Naive thymus-derived CD4-positive, alpha-beta T cell (primary cell): ENCODE measurements at places on chromosomes 1 and 21.

GRCh38 chr1:53186533-53186932 lies 10.1 kb upstream of the CPT2 start:
- no peak for DNase-seq
- no peaks in the 10 kb centered on the region for H3K4me1 ChIP-seq
- H3K27ac ChIP-seq = no peak overlapping the region
- no peaks in the 10 kb centered on the region for H3K27me3 ChIP-seq
- H3K4me3 ChIP-seq = no peak overlapping the region
- H3K36me3 ChIP-seq = no peaks in the 10 kb centered on the region

- no peak for DNase-seq
- H3K4me1 ChIP-seq = peaks cover 4% of the 10 kb centered on the region
- H3K27me3 ChIP-seq = no peaks in the 10 kb centered on the region
- no peak overlapping the region for H3K27ac ChIP-seq
- no peak overlapping the region for H3K4me3 ChIP-seq
Observed at GRCh38 chr1:204149635-204150565, 1.9 kb downstream of the ETNK2 start.

DNA sequence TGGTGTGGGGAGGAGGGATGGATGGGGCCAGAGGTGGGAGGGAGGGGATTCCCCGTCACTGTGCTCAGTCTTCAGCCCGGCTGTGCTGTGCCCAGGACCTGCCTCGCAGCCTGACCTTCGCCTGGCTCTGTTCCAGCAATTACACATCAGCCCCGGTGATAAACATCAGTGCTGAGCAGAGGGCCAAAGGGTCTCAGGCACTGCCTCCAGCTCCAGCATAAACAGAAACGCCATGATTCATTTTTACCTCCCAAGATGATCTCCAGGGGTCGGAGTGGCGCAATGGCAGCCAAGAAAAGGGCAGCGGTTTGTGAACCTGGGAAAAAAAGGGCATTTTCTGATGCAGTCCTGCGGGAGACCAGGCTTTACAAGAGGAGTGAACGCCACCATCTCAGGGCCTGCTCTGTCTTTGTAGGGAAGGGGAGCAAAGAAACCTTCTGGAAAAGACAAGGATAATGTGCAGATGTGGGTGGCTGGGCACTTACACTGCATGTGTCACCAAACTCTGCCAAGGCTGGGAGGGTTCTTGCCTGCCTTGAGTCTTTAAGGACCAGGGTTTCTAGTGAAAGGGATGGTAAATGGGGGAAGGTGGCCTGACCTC lies 28.1 kb downstream of the SHISA4 start:
- no peak overlapping the region for H3K27ac ChIP-seq
- no peak for DNase-seq
- no peak overlapping the region for H3K4me3 ChIP-seq

DNA sequence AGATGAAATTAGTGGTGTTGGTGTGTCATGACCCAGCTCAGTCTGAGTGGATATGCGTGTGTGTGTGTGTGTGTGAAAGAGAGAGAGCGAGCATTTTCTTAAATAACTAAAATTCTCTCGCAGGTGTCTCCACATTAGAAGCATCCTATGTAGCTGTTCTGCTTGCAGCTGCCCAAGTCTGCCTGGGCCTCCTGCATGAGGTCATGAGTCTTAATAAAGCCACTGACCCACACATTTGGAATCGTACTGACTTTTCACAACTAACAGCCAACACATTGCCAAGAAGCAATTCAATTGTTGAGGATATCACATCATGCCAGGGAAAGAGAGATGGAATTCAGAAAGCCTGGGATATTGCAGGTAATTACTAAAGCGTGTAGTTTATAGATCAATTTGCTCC lies 238.2 kb upstream of the AJAP1 start:
- H3K27me3 ChIP-seq = no peaks in the 10 kb centered on the region
- H3K4me3 ChIP-seq = no peak overlapping the region
- no peaks in the 10 kb centered on the region for H3K4me1 ChIP-seq
- H3K27ac ChIP-seq = no peak overlapping the region
- no peaks in the 10 kb centered on the region for H3K36me3 ChIP-seq
- no peak for DNase-seq

DNA sequence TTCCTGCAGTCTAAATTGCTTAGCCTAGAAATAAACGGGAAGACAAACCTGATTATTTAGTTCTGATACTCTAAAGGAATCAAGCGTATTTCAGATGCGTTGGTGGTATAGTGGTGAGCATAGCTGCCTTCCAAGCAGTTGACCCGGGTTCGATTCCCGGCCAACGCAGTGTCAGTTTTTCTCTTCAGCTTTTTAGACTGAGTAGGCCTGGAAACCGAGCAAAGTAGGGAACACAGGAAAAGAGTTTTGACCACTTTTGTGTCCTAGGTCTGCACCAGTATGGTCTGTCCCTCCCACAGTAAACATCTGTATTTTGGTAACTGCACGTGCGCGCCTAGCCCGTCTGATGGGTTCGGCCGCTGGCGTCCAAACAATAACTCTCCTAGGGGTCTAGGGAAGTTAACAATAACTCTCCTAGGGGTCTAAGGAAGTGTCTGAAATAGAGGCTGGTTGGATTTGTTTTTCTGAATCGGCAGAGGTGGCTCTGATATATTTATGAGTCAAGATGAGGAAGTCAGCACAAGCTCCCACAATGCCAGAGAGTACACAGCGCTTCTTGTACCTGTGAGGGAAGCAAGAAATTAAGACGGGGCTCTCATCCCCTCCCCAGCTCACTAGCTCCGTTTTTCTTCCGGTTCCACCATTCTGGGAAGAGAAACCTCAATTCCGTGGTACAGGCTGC lies 15.6 kb upstream of the HJV start:
- H3K36me3 ChIP-seq = no peaks in the 10 kb centered on the region
- DNase-seq = peak; percentile 86
- H3K27ac ChIP-seq = peak overlapping the region; percentile 69
- no peaks in the 10 kb centered on the region for H3K4me1 ChIP-seq
- peak overlapping the region; percentile 87 for H3K4me3 ChIP-seq

- peaks cover 8% of the 10 kb centered on the region for H3K36me3 ChIP-seq
- no peak overlapping the region for H3K27ac ChIP-seq
- no peak for DNase-seq
Observed at GRCh38 chr1:53765657-53766056, 26.7 kb upstream of the GLIS1 start.
